Subcutaneous preadipocyte (primary cell): ENCODE measurements at places on chromosomes 5 and 9. TPM values are rescaled to one million over a fixed set of nuclear protein-coding genes. Genes with fewer than 3 reads are reported as not detected.

Gene SGCD
- 1.6 and 5.5 TPM in 2 replicates for total RNA-seq

Gene CDC20B
- total RNA-seq: not detected in 2 replicates

Gene CDHR2
- not detected in 2 replicates for total RNA-seq

Gene DEPDC1B
- total RNA-seq: 5.1 and 11.3 TPM in 2 replicates

Gene ADAMTS19
- total RNA-seq: 0.39 and 0.73 TPM in 2 replicates

Gene FAM153A
- total RNA-seq: not detected in 2 replicates

Gene AIF1L
- 0.20 and 0.37 TPM in 2 replicates for total RNA-seq
